LHCN-M2 (cell line): ENCODE measurements at places on chromosomes 4 and X.

DNA sequence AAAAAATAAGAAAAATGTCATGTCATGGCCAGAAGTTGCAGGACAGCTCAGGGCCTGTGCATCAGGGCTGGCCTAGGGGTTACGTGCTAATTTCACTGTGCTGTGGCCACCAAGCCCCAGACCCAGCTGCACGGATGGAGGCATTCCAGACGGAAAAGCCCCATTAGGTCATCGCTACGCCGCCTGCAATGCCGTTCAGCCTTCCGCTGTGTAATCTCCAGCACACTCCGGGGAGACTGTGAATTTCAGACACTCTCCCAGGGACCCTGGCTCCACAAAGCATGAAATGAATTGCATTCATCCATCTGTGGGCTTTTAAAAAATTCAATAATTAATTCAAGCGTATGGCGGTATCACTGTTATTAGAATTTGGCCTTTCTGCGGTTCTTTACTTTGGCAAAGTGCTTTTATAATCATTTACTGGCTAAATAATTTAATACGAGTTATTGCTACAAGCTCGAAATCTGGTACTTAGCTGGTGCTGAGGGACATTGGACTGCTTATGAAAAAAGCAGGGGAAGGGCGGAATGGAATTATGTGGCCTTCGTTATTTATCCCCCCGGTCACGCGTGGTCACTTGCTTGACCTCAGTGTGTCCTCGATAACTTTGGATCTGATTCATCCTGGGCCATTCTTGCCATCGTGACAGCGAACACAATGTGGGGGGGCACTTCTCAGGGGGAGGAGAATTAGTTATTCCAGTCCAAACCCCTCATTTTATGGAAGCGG lies 9.0 kb upstream of the NSG1 start:
- DNase-seq, result no peak

DNA sequence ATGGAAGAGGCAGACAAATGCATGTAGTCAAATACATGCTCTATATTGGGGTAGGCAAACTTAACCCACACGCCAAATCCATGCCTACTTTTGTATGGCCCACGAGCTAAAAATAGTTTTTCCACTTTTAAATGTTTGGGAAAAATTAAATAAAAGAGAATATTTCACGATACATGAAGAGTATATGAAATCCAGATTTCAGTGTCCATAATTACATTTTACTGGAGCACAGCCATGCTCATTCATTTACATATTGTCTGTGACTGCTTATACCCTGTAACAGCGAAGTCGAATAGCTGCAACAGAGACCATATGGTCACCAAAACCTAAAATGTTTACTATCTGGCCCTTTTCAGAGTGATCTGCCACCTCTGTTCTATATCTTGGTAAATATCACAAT lies 257.4 kb upstream of the NOCT start:
- no peak for DNase-seq

- peak; percentile 33 for DNase-seq
Measured at GRCh38 chrX:33970028-33970967, 161.8 kb downstream of the FAM47A start.

DNA sequence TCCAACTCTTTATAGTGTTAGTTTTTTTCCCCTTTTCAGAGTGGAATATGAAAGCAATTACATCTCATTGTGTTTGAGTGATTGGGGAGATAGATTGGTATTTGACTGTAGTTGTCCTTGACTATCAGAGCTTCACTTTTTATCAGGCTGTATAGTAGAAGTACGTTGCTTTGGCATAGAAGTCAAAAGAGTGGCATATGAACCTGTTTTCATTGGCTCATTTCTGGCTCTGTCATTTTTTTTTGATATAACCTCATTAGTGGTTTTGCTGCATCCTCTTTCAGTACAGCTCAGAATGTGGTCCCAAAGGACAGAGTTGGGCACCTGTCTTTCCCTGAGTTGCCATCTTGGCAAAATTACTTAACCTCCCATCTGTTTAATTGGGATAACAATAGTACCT lies 1.4 kb downstream of the TMA16 start:
- peak; percentile 75 for DNase-seq

- no peak for DNase-seq
Measured at GRCh38 chr4:88097301-88097700, 61.1 kb downstream of the ABCG2 start.

DNA sequence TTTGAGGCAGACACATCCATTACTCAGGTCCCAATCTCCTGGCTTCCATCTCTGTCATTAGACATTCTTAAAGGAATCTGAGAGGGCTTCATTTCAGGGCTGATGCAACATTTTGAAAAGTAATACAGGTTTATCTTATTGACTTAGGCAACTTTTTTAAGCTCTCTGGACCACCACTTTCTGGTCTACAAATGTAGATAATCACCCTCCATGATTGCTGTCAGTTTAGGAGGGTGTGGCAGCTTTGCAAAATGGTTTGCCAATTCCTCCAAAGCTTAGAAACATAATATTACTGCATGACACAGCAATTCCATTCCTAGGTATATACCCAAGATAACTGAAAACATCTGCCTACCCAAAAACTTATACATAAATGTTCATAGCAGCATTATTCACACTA lies 77.6 kb downstream of the ARHGAP6 start:
- no peak for DNase-seq

- no peak for DNase-seq
Measured at GRCh38 chr4:120841580-120841979, 80.9 kb downstream of the PRDM5 start.

DNA sequence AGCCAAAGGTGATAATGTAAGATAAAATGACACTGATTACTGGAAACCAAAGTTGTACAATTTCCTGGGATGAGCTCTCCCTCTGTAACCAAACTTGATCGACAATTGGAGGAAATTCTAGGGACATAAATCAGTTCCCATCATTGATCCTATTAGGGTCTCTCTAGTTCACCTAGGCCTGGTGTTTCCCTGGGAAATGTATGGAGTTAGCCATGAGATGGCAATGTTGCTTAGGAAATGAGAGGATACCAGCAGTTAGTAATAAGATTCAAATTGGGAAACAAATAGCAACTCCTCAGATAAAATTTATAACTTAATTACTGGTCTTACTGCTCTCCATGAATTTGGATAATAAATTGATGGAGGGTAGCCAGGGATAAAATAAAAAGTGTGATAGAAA lies 52.2 kb downstream of the SPATA18 start:
- DNase-seq, result peak; percentile 11

DNA sequence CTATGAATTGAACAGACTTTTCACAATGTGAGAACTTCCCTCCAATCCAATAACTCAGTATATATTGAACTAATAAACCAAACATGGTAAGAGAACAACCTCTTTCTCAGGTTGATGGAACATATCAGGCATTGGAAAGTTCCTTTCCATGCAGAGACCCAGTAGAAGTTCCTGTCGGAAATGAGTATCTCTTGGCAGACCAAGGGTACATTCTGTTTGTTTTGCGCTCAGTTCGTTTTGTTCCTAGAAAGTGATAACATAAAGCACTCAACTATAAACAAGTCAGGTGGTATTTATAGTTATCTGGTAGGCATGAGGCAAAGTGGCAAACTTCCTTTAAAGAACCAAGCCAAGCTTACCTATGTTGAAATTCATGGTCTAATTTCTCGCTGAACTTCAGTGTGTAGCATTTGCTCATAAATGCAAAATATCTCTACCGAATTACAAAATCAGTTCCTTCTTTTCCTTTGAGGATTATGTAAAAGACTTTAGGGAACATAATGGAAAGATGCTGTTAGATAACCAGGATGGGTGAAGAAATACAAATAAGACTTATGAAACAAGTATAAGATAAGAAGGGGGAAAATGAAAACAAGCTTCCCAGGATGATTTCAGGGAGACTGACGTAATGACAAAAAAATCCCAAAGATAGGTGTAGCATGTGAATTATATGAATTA lies 120.3 kb downstream of the ARHGAP24 start:
- DNase-seq, result no peak

DNA sequence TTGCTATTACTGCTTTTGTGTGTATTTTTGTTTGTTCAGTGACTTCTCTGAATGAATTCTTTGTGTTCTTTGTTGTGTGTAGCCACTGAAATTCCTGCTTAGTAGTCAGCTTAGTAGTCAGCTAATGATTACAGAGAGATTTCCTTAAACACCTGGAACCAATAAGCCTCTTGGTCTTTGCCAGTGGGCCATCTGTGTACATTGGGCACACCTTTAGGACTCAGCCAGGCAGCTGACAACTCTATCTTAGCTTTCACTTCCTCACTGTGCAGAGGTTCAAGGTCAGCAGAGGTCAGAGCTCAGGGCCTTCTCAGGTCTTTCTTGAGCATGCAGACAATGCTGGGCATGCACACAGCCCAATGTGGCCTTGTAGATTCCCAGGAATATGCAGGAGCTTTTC lies 59.3 kb downstream of the RWDD4 start:
- DNase-seq, result no peak

DNA sequence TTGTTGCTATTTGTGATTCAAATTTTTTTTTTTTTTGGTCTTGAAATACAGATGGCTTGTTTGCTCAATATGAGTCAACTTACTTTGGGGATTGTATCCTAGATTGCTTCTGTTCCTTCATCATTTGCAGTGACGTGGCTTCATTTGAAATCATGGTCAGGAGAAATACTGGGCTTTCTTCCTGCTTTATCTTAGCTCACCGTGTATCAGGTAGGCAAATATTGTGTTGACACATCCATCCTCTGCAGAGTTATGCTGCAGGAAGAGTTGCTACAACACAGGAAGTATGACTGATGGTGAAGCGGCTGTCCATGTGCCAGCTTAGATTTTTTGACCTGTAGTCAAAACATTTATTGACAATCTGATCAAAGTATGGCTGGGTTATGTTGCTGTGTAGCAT lies 232.2 kb downstream of the C4orf33 start:
- no peak for DNase-seq

GRCh38 chr4:37645736-37646135 lies 40.4 kb downstream of the RELL1 start:
- DNase-seq, result no peak

DNA sequence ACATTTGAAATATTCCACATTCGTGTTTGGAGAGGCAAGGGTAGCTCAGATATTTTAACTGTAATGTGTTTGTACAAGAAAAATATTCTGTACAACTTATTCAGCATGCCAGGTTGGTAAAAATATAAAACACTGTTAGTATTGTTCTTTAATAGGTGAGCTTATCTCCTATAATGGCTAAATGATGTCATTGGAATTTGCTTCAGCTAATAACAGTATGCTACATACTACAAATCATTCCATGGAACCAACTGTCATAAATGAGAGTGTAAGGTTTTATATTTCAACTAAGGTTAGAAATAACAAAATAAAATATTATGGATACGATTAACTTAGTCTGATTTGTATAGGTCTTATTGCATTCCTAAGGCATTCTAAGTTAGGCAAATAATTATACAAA lies 206.6 kb downstream of the ADGRL3 start:
- no peak for DNase-seq

GRCh38 chr4:22196551-22196950 lies 248.0 kb upstream of the KCNIP4 start:
- DNase-seq, result no peak

- peak; percentile 39 for DNase-seq
Measured at GRCh38 chr4:37889849-37890800, 759 bp upstream of the TBC1D1 start.

DNA sequence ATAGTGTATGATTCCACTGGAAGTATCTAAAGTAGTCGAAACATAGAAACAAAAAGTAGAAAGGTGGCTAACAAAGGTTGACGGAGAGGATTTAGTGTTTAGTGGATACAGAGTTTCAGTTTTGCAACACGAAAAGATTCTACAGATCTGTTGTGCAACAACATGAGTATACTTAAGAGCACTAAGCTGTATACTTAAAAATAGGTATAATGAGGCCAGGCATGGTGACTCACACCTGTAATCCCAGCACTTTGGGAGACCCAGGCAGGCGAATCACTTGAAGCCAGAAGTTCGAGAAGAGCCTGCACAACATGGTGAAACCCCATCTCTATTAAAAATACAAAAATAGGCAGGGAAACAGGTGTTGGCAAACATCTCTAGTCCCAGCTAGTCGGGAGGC lies 7.9 kb upstream of the ATRX start:
- DNase-seq, result no peak

GRCh38 chrX:69562904-69563578 lies 52.9 kb upstream of the EDA start:
- no peak for DNase-seq

- DNase-seq, result peak; percentile 41
Measured at GRCh38 chrX:72568406-72569092, 4.1 kb downstream of the HDAC8 start.

- peak; percentile 70 for DNase-seq
Measured at GRCh38 chr4:74675673-74676279, 118.5 kb downstream of the BTC start.

- peak; percentile 99 for DNase-seq
Measured at GRCh38 chr4:168408620-168409019, 71.7 kb downstream of the DDX60L start.

DNA sequence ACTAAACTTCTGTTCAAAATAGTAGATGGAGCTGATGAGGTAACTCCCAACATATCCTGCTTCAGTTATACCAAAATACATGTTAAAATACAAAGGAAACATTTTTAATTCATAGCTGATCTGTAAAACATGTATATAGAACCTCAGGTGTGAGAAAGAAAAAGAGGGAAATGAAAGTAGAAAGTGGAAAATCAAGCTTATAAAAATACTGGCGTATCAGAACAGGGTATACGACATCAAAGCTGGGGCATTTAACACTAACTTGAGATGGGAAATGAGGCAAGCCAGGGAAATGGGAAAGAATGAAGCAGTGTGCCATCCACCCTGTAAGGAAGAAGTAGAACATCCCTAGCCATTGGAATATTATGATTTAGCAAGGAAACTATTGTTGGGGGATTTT lies 767.5 kb downstream of the DMD start:
- DNase-seq, result no peak

DNA sequence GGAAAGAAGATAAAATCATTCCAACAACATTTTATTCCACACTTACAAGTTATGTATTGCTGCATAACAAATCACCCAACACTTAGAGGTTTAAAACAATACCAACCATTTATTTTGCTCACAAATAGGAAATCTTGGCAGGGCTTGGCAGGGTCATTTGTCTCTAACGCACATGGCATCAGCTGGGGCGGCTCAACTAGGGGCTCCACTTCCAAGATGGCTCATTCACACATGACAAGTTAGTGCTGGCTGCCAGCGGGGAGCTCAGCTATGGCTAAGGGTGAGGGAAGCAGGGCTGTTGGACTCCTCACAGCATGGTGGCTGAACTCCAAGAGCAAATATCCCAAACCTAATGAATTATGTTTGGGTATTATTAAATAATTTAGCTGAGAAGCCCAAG lies 377.0 kb downstream of the ZNF674 start:
- DNase-seq, result no peak
